Activated naive CD4-positive, alpha-beta T cell treated with anti-CD3 and anti-CD28 coated beads, Interleukin-2, amount 10 ng/mL, durations not matched to agents 5 hours and 36 hours (primary cell): ENCODE measurements at places on chromosomes 1 and 21. TPM values are rescaled to one million over a fixed set of nuclear protein-coding genes. Genes with fewer than 3 reads are reported as not detected.

The CTSK gene
- total RNA-seq, result 6.3 TPM

The ARHGAP29 gene
- not detected for total RNA-seq

The AIM2 gene
- 3.4 TPM for total RNA-seq

The FCRLB gene
- 0.39 TPM for total RNA-seq

The SPATA45 gene
- not detected for total RNA-seq

The RGS16 gene
- 4.2 TPM for total RNA-seq

The BRDT gene
- not detected for total RNA-seq

The SPRR2E gene
- total RNA-seq, result not detected

The AMY1A gene
- total RNA-seq, result not detected

The KLHL21 gene
- 24.5 TPM for total RNA-seq

The PODN gene
- not detected for total RNA-seq

The PLA2G2E gene
- not detected for total RNA-seq
